Glutamatergic neuron (in vitro differentiated cells): ENCODE measurements at places on chromosomes 13 and 19. TPM values are rescaled to one million over a fixed set of nuclear protein-coding genes. Genes with fewer than 3 reads are reported as not detected.

LGI4 gene
- total RNA-seq, result 14.4 TPM

MEIS3 gene
- 255 TPM for total RNA-seq

CERS1 gene
- total RNA-seq, result 15.3 TPM

CHERP gene
- total RNA-seq, result 50.7 TPM

FLT3 gene
- not detected for total RNA-seq
